ENCODE measurements at places on chromosomes 12 and 14.

DNA sequence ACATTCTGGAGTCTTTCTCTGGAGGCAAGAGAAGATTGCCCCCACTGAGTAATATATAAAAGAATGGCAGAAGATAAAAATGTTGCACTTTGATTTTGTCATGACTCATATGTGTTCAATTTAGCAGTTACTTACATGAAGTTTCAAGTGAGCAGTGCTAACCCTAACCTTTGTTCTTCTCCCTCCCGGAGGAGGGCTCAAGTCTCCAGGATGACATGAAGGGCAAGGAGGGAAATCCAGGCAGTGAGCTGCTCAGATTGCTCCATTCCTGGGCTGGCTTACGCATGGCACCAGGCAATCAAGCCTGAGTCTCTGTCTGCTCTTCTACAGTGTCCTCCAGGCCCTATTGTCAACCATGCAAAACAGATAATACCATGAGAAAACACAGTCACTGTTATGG is 322.3 kb downstream of the DUSP6 start:
- DNase-seq: no peak

DNA sequence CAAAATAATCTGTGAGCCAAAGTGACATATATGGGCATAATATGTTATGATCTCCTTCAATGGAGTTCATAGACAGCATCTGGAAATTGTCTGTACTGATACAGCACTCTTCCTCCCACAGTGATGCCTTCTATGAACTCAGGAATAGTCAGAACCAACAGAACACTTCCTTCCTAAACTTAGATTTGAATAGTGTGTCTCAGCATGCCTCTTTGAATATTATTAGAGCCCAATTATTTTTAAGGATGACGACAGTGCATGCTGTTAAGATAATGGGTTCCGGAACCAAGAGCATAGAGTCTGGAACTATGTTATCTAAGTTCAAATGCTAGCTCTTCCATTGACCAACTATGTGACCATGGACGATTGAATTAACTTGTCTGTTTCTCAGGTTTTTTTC is 386.6 kb upstream of the PRICKLE1 start:
- no peak for DNase-seq

DNA sequence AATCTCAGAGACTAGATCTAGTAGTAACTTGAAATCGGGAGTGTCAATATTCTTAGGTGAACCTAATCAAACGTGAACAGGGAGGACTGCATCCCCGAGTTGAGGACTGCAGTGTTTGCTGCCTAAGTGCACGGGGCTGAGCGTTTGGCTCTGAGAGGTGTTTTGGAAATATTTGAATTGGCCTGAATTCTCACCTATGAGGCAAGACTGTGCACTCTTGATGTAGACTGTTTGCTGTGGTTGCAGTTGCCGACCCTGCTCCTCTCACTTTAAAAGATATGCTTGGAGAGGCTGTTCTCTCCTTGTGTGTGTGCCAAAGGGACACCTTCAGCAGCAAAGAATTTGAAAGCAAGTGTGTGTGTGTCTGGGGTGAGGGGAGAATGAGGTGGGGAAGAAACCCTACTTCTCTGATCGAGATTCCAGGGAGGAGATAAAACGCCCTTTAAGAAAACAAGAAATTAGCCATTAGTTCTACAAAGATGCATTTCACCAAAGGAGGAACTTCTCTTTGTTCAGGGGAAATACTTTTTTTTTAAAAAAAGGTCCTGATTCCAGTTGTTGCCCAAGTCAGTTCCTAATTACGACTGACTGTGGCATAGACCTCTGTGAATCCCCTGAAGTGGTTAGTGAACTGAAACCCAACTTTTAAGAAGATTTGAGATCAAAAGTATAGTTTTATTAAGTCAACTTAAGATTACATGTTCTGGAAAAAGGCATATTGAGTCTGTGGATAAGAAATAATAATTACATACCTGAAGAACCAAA is 106.6 kb downstream of the DYRK2 start:
- no peak for DNase-seq

DNA sequence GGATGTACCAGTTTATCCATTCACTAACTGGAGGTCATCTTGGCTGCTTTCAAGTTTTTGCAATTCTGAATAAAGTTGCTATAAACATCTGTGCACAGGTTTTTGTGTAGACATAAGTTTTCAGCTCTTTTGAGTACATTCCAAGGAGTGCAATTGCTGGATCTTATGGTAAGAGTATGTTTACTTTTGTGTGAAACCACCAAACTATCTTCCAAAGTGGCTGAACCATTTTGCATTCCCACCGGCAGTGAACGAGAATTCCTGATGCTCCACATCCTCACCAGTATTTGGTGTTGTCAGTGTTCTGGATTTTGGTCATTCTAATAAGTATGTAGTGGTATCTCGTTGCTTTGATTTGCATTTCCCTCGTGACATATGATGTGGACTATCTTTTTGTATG is 150.5 kb upstream of the BCL2L14 start:
- no peak for DNase-seq

GRCh38 chr14:102234331-102235264 is 70.4 kb downstream of the MOK start:
- DNase-seq: no peak
